ENCODE measurements at places on chromosomes 3 and 15.

GRCh38 chr15:53808058-53808706, 48.7 kb upstream of the WDR72 start:
- no peak for DNase-seq

DNA sequence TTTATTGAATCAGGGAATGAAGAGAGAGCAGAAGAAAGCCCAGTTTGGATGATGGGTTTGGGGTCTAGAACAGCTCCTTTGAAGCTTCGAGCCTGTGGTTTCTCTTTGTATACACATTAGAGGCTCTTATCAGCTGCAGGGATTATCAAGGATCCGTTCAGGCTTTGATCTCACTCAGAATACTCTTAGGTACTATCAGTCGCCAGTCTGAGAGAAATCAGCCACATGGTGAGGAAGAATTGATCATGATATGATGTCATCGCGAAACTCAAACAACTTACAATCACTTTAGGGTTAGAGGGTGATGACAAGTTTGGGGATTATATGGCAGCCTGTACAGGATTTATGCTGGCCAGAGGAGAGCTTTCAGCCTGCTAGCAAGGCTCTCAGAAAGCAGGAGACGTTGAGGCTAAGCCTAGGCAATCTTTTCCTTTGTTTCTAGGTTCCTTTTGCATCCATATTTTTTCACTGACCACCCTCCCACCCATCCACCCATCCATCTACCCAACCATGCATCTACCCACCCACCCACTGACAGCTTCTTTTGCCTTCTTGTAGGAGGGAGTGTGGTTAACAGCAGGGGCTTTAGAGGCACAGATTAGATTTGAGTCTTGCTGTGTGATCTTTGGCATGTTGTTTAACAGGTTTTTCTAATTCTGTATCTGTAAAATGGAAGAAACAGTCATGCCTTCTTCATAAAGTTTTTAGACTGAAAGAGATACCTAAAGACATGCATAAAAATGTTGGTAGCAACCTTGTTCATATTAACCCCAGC, 330.4 kb upstream of the LRRFIP2 start:
- no peak for DNase-seq

GRCh38 chr15:73226093-73226814, 142.5 kb downstream of the HCN4 start:
- no peak for DNase-seq

DNA sequence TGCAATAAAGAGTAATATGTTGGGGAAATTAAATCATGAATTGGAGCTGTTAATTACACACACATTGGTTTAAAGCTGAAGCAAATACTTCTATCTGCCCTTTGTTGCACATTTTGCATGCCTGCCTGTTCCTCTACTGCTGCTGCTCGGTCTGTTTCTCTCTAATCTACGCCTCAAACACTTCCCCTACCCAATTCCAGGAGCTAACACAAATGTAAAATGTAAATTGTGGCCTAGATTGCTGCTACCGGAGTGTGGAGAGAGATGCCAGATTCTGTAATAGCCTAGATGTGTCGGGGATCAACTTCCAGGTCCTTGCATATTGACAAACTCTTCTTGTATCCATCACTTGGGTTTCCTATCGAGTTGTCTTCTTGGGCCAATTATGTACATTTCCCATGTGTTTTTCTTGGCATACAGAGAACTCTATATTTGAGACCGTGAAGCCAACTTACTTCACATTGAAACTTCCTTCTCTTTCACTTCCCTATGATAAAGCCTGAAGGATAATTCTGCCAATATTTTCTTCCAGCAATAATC, 450.4 kb upstream of the NR2F2 start:
- DNase-seq, result no peak

DNA sequence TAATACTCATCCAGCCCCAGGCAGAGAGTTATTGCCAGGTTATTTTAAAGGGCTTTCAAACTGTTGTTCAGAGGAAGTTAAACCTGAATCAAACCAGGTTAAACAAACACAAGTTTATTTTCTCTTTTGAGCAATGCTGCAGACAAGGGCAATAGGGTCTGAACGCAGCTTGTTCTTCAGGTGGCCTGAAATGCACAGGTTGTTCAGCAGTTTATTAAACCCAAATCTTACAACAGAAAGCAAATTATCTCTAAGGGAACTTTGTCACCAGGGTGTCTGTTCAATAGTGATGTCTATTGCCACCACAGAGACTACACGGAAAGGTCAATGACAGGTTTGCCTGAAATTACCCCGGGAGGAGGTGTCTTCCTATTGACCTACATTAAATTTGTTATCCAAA, 134.0 kb downstream of the IL5RA start:
- no peak for DNase-seq

- DNase-seq, result no peak
Measured at GRCh38 chr3:180306691-180307090, 270.0 kb upstream of the PEX5L start.

DNA sequence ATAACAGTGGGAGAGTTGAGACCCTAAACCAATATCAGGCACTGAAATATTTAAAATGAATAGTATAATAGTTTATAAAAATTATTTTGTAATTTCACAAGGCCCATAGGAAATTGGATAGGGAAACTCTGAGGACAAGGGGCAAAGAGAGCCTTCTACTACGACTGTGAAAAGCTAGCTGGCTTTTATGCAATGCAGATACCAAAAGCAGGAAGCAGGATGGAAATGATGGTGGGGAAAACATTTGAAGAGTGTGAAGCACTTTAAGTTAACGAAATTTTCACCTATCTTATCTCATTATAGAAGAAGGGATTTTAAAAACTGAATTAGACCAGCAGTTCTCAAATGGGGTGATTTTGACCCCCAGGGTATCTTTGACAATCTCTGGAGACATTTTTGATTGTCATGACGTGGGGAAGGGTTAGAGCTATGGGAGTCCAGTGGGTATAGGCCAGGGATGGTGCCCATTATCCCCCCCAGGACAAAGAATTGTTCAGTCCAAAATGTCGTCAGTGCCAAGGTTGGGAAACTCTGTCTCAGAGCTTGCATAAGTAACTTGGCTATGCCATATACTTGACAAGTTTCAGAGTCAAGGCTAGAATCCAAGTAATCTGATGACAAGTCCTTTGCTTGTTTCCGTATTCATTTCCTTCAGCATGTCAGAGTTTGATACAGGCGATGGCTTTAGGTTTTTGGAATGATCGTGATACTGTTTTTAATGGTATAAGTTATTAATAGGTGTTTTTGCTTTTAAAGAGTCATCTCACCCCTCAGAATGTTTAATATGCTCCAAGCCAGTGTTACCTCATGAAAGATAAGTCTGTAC, 126.0 kb downstream of the IL5RA start:
- no peak for DNase-seq

- DNase-seq, result no peak
Measured at GRCh38 chr15:60648928-60649679, 170.2 kb upstream of the ICE2 start.

- DNase-seq, result no peak
Measured at GRCh38 chr3:141949399-141949798, 73.0 kb downstream of the ATP1B3 start.

DNA sequence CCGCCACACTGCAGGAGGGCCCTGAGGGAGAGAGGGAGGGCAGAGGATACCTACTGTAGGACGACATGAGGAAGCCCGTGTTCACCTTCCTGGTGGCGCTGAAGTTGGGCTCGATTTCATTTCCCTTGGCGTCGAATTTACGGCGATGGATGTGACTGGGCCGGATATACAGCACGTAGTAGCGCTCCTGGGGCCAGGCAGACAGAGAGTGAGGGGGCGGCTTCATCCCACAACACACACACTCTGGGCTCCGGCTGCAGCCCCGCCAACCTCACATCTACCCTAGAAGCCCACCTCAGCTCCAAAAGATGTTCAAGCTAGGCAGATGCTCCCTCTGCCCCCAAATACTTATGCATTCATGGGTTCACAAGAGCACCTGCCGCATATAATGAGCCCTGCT, 4.5 kb downstream of the ARPIN start:
- DNase-seq, result no peak

GRCh38 chr3:117903226-117903625, 1131.4 kb downstream of the IGSF11 start:
- no peak for DNase-seq

DNA sequence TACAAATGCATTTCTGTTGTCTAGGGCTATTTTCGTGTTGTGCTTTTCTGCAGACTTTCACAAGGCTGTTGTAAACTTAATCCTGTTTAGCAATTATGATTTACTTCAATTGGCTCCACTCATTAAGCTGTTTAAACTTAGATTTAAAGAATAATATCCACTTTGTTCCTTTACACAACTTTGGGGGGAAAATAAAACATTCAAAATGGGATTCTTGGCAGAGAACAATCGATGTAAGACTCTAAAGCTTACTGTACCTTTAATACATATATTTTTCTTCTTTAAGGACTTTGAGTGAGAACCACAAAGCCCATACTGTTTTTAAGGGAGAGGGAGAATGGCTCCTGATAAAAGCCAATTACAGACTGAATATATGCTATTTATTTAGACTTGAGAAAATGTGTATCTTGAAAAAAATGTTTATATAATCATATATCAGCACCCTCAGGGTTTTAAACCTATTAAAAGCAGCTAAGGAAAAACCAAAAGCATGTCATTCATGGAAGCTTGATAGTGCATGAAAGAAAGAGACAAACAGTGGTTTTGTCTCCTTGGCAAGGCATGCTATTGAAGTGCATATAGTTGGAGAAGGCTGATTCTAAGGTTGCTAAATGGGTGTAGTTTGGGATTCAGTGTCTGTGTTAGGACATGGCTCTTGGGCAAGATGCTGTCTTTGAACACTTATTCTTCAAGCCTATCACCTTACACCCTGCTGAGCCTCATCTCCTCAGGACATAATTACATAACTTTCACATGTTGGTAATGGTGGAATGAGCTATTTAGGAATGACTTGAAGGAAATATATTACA, 293.4 kb upstream of the TBC1D5 start:
- no peak for DNase-seq

DNA sequence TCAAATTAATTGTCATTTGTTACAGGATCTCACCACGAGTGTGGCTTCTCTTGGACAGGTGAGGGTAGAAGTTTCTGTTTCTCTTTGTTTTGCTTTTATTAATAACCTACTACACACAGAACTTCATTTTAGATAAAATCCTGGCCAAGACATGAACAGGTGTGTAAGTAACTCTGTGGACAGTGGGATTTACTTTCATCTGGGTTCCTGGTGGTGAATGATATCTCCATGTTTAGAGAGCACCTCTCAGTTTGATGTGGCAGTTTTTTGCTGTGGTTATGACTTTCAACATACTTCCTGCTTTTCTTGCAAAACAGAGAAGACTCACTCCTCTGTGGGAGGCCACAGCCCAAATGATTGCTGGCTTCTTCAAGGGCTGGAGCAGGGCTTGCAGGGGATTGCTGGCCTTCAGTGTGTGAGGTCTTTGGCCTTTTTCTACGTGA, 71.1 kb upstream of the XCR1 start:
- peak; percentile 65 for DNase-seq

GRCh38 chr3:77081240-77081661, 41.4 kb downstream of the ROBO2 start:
- peak; percentile 48 for DNase-seq

DNA sequence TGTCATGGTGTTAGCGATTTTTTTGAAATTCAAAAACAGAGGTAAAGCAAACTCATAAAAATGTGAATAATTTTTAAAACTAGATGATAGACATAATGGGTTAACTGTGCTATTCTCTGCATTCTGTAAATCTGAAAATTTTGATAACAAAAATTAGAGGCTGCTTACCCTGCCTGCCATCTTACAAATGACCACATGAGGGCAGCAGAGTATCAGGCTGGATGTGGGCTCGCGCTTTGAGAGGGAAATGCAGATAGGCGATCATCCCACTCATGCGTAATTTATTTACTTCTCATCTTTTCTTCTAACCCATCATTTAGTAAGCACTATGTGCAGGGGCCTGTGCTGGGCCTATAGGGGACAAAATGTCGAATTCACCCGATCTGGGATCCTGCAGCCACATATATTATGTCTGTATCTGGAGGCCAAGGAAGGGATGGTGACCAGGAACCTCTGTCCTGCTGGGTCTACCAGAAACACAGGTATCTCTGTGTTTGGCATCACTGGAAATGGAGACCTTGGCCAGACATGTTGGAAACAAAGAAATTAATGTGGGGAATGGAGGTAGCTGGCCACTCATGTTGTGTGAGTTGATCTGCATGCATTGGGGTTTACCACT, 7.8 kb upstream of the RAD18 start:
- DNase-seq, result no peak

DNA sequence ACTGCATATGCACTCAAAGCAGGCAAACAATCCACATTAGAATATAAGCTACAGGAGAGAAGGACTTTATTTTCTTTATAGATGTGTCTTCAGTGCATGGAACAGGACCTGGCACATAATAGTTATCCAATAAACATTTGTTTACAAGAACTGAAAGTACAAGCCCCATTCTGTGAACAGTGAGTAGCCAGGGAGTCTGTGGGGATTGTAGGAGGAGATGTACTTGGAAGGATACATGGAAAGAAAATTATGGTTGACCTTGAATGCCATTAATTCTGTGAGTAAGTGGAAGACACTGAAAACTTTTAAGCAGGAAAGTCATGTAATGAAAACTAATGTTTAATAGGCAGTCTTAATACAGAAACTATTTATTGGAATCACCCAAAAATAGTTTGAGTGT, 28.3 kb downstream of the MASP1 start:
- no peak for DNase-seq

DNA sequence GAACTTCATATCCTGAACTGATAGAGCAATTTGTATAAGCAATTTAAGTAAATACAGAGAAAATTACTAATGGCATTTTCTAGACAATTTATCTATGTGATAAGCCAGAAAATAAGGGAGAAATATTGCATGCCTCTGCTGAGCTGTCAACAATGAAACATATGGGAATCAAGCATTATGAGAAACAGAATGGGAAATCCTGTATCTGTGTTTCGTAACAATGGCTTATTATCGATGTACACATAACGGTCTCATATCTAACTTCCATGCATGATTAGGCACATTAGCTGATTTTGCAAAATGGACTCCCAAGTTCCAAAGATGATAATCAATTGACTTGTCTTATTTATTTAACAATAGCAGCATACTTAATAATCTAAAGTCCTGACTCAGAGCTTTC, 30.4 kb upstream of the KCNMB2 start:
- no peak for DNase-seq

GRCh38 chr15:68487087-68487843, 55.3 kb upstream of the ITGA11 start:
- no peak for DNase-seq
